ENCODE measurements at places on chromosomes 2 and 18.

DNA sequence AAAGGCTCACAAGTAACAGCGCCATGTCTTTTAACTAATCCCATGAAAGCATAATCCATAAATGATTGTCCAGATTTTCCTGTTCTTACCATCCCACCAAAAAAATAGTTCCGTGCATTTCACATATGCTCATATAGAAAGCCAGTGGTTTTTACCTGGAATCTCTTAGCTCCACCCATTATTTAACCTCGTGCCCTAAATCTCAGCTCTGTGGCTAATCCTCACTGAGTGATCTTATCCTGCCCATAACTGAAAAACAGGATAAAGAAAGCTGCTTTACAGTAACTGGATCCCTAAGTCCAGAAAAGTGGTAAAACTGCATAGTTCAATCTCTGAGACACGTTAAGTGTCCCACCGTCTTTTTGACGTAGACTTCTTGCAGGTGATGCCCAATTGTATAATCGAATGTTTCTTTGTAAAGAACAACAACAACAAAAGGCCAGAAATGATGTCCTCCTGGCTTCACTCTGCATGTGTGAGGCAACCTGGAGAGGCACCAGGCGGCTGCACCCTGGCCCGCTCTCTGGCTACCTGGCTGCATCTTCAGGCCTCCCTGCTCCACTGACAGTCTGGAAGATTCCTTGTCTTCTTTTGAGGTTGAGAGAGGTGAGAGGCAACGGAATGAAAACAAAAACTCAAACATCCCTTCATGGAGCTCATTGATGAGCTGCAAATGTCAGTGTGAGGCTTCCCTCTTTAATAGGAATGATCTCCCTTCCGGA is 38.6 kb downstream of the FEZ2 start:
- no peak for DNase-seq

- no peak for DNase-seq
These were observed 402.2 kb downstream of the CLIP4 start for GRCh38 chr2:29517413-29517812.

- no peak for DNase-seq
These were observed 96.0 kb downstream of the TNS1 start for GRCh38 chr2:217906798-217907197.

GRCh38 chr2:227657199-227657845 is 9.3 kb upstream of the SCYGR5 start:
- peak; percentile 80 for DNase-seq

GRCh38 chr2:231115651-231116050 is 9.2 kb downstream of the HTR2B start:
- no peak for DNase-seq

DNA sequence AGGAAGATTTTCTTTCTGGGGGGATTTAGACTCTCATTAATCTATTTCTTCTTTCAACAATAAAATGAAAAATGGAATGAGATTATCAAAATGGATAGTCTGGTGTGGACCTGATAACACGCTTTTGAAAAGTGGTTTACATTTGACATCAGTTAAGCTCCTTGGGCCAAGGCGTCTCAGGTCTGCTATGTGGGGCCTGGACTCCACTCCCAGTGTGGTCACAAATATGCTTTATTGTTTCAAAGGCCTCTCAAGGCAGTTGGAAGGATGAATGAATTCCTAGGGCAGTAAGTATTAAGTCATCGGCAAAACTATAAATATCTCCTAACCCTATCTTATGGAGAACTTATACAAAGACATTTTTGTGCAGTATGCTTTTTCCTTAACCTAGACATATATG is 74.5 kb downstream of the ETAA1 start:
- no peak for DNase-seq

- no peak for DNase-seq
These were observed 113.3 kb upstream of the FOSL2 start for GRCh38 chr2:28279371-28279770.

GRCh38 chr2:28656937-28657615 is 94.6 kb upstream of the PPP1CB start:
- no peak for DNase-seq

DNA sequence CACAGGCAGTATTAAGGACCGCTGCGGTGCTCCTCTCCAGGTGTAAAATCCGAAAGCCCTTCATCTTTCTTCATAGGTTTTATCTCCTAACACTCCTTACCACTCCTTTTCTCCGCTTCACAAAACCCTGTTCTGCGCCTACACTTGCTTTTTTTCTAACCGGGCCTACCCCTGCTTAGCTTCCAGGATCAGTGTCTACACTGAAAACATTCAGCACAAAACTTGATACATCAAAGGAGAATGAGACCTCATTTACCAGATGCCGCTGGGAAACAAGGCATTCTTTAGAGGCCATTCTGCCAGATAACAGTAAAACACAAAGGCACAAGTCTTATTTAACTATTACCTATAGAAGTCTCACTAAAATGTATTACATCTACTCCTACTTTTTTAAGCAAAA is 13.1 kb downstream of the CHST10 start:
- DNase-seq, result no peak

- DNase-seq, result no peak
These were observed 299.3 kb upstream of the GYPC start for GRCh38 chr2:126356631-126357030.

Measured in fibroblast of mammary gland (primary cell).